C1 segment of cervical spinal cord (tissue), 14 donors: ENCODE measurements at places on chromosomes 13 and 19.

GRCh38 chr19:53183146-53183764 lies 9.9 kb downstream of the ZNF665 start:
- no peak for DNase-seq

DNA sequence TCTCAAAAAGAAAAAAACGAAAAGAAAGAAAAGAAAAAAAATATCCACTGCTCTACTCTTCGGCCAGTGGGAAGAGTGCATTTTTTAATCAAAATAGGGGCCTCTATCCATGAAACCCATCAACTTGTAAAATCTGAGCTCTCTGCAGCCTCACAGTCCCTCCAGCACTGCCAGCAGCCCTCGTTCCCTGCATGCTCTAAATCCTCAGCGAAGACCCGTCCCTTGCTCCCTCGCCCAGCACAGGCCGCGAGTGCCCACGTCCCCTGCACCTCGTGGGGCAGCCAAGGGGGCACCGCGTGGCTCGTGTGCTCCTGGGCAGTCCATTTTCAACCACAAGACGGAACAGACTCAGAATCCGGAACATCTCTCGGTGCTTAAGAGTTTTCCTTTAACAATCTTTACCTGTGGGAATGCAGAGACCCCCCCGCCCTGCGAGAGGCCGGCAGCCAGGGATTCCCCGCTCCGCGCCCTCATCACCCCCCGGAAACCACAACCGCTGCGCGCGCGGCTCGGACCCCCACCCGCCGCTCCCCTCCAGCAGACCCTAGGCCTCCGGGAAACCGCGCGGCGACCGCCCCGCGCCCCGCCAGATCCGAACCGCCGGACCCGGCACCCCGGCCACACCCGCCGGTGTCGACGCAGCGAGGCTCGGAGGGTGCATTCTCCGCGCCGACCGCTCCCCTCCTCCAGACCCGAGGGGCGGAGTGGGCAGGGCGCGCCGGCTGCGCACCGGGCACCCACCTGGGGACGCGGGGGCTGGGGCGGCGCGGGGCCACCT lies 638 bp downstream of the ANKRD27 start:
- DNase-seq = no peak

DNA sequence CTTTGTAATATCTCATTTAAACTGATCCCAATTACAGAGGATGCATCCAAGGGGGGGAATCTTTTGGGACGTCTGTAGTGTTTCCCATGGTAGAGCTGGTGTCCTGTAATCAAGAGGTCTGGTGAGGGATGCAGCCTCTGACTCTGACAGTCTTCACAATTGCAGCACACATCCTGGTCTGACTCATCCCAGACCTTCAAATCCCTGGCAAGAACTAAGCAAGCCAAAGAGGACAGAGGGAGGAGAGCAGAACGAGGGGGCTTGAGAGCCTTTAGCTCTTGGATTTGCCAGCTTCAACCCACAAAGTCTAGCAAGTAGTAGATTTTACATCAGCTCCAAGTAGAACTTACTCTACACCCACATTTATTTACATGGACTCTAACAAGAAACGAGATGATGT lies 17.3 kb upstream of the FCGBP start:
- no peak for DNase-seq

DNA sequence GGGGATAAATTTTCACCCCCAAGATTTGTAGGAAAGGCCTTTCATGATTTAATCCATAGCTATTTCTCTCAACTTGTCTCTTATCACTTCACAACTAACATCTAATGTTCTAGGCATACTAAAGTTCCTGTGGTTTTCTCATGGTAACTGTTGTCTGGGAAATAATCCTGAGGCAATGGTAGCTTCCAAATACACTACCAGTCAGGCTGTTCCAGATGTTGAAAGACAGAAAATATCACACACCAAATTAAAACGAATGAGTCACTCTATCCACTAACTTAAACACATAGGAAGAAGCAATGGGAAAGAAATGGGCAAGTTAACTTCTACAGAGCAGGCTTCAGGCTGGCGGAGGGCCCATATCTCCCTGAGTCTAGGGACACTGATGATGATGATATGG lies 77.7 kb upstream of the MYO16 start:
- no peak for DNase-seq

- no peak for DNase-seq
Observed at GRCh38 chr13:96279904-96280303, 190.0 kb downstream of the HS6ST3 start.

DNA sequence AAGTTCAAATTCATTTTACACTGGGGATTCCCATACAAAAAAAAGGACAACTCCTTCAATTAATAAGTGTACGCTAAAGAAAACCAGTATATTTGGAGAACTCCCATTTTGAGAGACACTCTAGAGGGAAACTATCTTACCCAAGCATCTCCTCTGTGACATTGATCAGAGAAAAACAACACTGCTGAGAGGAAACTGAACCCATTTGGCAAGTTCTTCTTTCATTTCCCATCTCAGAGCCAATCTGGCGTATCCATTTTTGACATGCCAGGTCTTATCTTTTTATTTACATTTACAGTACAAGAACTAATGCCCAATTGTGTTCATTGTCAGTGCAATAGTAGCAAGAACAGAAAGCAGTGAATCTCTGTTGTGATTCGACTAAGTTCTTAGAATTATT lies 30.1 kb downstream of the LIG4 start:
- DNase-seq = no peak

DNA sequence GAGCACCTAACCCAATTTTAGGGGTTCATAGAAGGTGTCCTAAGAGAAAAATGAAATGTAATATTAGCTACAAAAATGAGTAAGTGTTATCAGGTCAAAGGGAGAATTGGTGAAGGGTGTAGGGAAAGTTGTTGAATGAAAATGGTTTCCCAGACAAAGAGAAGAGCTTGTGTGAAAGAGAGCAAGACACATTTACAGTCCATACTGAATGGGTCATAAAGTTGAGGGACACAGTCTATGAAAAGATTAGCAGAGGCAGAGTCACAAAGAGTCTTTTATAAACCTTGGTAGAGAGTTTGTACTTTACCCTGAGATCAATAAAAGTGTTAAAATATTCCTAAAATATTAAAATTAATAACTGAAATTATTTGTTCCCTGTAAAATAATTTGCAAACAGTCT lies 759.4 kb downstream of the DIAPH3 start:
- DNase-seq = no peak

GRCh38 chr19:4149518-4150288 lies 3.7 kb upstream of the CREB3L3 start:
- no peak for DNase-seq

GRCh38 chr19:40104754-40105153 lies 14.0 kb upstream of the ZNF780A start:
- DNase-seq = no peak

DNA sequence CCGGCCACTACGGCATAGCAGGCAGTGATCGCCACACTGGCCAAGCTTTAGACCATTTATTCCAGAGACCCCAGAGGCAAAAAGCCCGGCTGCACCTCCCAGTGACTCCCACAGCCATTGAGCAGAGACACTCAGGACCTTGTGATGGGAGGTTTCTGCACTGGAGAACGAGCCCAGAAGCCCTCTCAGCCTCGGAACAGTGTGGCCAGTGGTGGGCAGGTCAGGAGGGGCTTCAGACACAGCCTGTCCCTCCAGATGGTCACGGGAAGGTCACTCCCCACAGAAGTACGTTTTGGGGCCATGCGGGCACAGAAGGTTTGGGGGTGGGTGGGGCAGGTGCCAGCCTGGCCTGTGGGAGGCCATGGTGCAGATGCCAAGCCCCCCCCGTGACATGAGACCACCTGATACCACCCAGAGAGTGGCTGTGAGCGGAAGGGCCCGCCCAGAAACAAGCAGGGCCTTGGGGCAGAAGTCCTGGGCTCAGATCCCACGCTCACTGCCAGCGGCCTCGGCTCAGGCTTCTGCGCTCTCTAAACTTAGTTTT lies 599 bp upstream of the F10 start:
- DNase-seq = no peak

DNA sequence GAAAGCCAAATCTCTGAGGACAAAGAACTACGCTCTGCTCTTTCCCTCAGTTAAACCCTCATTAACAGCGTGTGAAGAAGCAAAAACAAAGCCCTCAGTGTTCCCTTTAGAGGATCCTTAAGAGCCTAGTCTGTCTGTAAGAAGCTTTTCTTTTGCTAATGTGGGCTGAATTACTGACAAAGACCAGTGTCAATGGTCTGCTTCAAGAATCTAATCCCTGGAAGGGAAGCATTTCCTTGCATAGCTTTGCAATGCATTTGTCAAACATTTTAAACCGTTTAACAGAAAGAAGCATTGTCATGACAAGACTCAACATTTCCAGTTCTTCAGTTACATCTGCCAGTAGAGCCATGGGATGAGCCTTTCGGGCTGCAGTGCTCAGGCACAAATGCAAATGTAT lies 64.9 kb downstream of the EDNRB start:
- DNase-seq = no peak

GRCh38 chr13:51258612-51259548 lies 36.7 kb downstream of the FAM124A start:
- peak; percentile 21 for DNase-seq

DNA sequence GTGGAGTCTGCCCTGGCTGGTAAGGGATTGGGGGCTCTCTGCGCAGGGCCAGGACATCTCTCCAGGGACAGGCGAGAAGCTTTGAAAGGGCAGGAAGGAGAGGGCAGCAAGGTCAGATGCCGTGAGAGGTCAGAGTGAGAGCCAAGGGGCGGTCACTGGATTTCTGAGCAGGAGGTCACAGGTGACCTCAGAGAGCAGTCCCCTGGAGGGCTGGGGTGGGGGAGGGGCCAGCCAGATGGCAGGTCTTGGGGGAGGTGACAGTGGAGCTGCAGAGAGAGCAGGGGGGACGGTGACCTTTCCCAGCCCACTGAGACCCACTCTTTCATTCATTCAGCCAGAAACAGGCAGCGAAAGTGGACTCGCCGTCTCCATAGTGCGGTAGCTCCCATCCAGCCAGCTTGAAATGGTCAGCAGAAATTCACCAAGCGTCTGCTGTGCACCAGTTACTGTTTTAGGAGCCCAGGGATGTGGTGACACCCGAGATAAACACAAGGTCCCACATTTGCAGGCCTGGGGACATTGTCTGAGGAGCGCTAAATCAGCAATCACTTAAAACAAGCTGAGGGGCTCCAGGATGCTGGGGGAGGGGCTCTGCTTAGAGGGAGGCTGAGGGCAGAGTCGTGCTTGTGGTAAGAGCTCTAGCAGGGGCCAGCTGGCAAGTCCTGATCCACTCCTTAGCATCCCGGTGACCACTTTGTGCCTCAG lies 10.2 kb downstream of the CARM1 start:
- DNase-seq = no peak

DNA sequence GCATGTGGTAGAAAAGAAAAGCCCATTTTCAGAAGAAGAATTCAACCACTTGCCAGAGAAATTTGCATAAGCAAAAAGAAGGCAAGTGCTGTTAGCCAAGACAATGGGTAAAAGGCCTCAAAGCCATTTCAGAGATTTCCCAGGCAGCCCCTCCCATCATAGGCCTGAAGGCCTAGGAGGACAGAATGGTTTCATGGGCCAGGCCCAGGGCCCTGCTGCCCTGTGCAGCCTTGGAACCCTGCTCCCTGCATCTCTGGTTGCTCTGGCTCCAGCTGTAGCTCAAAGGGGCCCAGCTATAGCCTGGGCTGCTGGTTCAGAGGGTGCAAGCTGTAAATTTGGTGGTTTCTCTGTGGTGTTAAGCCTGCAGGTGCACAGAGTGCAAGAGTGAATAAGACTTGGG lies 212.8 kb downstream of the EFNB2 start:
- no peak for DNase-seq

- no peak for DNase-seq
Observed at GRCh38 chr19:32195706-32196610, 149.5 kb upstream of the ZNF507 start.

GRCh38 chr19:50695251-50696093 lies 24.1 kb downstream of the SHANK1 start:
- peak; percentile 68 for DNase-seq

DNA sequence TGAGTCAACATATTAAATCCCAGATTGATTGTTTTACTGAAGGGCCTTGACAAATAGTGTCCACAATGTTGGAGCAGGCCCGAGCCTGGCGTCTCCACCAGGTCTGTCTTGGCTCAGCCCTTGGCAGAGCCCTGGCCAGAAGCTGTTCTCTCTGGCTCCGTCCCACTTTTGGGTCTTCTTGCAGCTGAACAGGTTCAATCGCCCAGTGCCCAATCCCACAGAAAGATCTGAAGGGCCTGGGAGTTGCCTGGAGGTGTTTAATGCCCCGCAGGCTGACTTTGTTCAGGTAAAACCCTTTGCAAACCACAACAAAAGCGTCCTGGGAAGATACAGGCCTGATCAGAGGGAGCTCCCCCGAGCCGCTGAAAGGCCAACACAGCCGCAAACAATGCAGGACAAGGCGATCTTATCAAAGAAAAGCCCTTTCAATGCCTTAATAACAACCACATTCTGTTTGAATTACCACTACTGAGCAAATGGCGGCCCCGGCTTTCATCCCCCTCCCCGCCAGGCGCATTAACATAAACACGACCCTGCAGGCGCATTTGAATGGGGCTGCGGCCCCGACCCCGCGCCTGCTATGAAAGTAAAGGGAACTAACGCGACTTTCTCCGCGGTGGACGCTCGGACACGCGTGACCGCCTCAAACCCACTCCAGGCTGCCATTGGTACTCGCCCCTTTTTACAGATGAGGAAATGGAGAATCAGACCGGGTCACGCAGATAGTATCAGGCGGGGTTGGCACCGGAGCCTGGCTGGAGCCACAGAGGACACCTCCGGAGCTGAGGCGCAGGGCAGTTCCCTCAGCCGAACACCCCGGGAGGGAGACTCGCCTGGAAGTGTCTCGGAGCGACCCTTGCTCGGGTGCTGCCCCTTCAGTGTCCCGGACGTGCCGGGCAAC lies 3.1 kb downstream of the CDX2 start:
- DNase-seq = no peak
